Naive thymus-derived CD4-positive, alpha-beta T cell (primary cell): ENCODE measurements at places on chromosomes 5 and 9.

DNA sequence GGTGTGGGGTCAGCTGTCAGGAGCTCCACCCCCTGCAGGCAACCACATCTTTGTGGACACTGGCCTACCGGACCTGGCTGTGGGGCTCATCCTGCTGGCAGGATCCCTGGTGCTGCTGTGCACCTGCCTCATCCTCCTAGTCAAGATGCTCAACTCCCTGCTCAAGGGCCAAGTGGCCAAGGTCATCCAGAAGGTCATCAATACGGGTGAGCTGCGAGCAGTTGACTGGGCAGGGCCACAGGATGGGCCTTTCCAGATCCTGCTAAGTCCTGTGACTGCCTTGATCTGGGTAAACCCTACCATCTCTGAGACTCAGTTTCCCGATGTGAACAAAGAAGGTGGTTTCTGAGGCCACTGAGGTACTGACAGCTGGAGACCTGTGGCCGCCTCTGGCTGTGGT is 6.5 kb downstream of the PFN3 start:
- DNase-seq = no peak

- DNase-seq = no peak
Observed at GRCh38 chr5:72235725-72236124, 84.3 kb downstream of the MRPS27 start.

- DNase-seq = peak; percentile 70
Observed at GRCh38 chr5:458547-459353, 15.8 kb downstream of the EXOC3 start.

DNA sequence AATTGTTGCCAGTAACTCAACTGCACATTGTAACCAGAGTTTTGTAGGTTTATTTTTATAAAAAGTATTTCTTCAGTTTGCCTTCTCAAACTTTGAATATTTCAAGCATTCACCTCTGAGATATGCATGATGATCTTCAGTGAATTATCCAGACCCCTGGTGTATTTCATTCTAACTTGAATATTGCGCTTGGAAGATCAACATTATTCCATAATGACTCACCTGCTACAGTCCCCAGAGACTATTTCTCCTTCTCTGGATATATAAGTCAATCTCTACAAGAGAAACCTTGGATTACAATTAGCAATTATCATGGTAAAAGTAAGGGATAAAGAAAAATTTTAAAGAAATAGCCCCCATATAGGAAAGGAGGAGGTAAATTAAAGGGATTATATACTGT is 1041.0 kb downstream of the TLE1 start:
- no peak for DNase-seq

- DNase-seq = no peak
Observed at GRCh38 chr5:168089201-168089887, 202.1 kb upstream of the WWC1 start.

GRCh38 chr9:35719546-35719945 is 12.4 kb downstream of the TLN1 start:
- no peak for DNase-seq

DNA sequence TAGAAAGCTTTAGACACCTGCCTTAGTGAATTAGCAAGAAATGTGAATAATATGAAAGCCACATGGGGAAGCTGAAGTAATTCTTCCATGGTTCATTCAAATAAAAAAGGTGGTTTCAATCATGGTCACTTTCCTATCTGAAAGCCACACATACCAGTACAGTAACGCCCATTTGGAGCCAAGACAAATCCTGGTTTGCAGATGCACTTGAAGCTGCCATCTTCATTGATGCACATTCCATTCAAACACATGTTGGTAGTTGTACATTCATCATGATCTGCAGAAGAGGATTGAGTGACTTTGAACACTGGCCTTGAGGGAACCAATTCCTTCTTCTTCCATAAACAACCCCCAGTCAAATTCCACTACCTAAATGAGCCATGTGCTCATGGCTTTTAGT is 161.5 kb downstream of the FBN2 start:
- no peak for DNase-seq

DNA sequence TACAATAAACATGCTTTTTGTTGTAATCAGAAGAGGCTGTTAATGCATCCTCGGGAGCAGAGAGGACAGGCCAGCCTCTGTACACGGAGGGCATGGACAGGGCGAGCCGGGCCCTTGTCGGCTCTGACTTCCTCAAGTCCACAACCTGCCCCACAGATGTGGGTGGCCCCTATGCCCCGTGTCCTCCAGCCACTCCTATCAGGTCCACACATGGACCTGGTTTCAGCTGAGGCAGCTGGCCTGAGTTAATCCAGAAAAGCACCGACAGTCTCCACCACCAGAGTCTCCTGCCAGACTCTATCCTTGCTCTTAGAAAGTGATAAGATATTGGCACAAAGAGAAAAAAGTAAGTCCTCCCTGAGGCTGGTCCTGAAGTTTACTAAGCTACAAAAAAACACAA is 52.4 kb upstream of the PHYKPL start:
- no peak for DNase-seq

- no peak for DNase-seq
Observed at GRCh38 chr9:121318631-121319382, 50.8 kb downstream of the GSN start.

DNA sequence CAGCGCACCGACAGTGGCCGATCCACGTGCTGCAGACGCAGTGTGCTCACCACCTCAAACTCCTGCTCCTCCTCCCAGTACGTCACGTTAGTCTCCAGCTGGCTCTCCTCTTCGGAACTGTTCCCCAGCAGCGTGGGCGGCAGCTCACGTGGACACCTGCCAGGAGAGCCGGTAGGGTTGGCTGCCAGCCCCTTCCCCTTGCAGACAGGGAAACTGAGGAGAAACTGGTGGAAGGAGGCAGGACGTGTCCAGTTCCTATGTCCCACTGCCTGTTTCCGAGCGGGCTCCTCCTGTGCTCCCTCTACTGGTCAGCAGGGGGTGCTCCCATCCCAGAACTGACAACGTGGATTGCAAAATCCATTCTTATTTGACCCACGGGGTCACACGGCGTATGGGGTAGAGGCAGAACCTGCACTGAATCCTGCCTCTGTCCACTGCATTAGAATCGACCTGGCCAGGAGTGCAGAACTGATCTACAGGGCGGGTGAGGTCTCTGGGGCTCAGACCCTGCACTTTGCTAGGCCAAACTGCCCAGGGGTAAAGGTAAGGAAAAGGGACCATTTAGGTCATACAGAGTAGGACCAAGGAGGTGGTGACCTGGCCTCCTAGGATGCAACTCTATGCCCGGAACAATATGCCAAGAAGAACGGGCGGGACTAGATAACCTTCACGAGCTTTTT is 25.7 kb downstream of the PDGFRB start:
- no peak for DNase-seq

DNA sequence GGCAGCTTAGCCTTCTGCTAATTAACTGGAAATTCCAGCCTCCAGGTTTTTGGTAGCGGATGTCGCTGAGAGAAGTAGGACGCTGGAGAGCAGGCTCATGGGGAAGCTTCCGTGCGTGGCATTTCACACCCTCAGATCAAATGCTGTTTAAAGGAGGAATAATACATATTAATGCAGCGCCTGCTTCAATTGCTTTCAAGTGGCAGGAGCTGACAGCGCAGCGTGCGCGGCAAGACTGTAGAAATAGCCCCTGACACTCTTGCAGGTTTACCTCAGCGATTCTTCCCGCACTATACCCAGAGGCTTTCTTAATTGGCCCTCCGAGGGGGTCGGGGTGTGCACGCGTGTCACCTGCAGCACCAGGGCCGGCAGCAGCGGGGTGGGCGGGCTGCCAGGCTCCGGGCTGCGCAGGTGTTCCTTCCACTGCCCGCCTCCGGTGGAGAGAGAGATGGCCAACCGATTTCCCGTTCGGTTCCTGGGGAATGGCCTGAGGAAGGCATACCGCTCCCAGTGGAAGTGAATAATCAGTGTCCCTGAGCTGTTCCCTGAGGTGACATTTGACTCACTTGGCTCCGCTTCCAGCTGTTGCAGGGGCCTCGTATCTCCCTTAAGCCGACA is 427.9 kb downstream of the KCTD16 start:
- no peak for DNase-seq

GRCh38 chr9:126695701-126696400 is 82.1 kb downstream of the LMX1B start:
- no peak for DNase-seq

- DNase-seq = no peak
Observed at GRCh38 chr5:32791536-32792243, 80.6 kb downstream of the NPR3 start.

GRCh38 chr5:140242890-140243585 is 59.9 kb downstream of the PFDN1 start:
- DNase-seq = no peak

GRCh38 chr5:78573318-78573717 is 75.3 kb downstream of the LHFPL2 start:
- no peak for DNase-seq

DNA sequence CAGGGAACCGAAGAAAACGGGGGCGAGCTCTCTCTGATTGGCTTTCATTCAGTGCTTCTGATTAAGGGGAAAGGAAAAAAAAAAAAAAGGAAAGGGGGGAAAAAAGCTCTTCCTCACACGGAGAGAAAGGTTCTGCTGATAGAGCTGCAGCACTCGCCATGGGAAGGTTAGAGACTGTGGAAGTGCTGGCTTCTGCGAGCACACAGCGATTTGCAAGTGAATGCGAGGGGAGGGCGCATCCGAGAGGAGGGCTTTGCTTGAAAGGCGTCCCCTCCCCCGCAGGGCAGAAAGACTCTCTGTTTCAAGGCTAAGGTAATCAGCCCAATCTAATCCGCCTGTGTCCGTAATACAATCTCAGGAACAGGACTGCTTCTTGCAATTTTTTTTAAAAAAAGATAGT is at the start of gene CDH10:
Gene CDH10 (minus strand): TSS at position 218 of the 400 bp plus-strand sequence. CDS start 51,488 bp downstream, outside the sequence.
- no peak for DNase-seq

DNA sequence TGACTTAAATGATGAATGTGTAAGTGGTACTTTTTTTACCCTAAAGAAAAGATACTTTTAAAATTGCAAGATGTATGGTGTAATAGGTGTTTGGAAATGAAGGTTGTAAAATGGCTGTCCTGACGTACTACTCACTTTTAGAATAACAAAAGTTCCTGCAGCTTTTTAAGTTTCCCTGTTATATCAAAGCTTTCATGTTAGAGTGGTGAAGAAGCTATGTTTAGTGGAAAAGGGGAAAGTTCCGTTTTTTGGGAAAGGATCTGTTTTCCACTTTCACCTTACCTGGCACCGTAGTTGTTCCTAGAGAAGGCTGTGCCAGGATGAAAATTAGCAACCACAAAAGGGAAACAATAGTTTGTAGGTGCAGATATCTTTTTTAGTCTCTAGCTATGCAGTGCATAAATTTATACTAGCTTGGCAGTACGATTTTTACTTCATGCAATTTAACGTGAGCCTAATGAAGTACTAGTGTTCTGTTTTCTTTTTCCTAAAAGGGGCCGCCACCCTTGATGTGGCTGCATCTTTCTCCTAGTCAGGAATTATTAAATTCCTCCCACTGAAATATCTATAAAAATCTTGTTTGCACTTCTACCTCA is 1.3 kb downstream of the TNPO1 start:
- DNase-seq = no peak

DNA sequence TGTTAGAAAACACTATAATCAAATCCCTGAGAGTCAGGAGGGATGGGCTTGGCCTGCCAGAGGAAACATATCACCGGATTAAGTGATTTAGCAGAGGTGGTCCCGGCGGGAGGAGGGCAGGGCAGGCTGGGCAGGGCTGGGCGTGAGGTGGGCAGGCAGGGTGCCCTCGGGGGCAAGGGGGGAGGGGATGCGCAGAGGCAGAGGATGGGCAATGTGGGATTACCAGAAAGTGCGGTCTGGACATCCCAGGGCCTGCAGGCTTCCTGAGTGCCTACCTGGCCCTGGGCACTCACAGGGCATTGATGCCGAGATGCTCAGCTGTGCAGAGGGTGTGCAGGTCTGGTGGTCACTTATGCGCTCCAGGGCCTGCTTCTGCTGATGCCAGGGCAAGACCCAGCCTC is 115.2 kb downstream of the ADAMTS2 start:
- no peak for DNase-seq

GRCh38 chr5:14025569-14026286 is 81.2 kb upstream of the DNAH5 start:
- DNase-seq = no peak

DNA sequence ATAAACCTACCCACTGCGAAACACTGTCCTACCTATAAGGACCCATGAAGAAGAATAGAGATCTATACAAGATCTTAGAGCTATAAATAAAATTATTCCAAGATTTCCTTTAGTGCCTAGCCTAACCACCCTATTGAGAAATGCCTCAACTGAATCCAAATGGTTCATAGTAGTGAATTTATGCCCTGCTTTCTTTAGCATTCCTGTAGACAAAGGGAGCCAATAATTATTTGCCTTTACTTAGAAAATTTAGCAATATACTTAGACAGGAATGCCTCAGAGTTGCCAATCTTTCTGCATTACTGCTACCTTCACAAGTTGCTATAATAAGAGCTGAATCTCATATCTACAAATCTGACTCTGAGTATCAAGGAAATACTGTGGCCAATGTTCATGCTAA is 62.6 kb downstream of the PUM3 start:
- DNase-seq = no peak

DNA sequence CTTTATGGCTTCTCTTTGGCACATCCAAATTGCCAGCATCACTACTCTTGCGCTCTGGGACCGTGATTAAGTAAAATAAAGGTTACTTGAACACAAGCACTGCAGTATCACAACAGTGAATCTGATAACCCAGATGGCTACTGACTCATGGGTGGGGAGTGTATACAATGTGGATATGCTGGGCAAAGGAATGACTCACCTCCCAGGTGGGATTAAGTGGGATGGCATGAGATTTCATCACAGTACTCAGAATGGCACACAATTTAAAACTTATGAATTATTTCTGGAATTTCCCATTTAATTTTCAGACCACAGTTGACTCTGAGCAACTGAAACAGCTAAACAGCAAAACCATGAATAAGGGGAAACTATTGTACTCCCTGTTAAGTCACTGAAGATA is 4.3 kb downstream of the GFM2 start:
- DNase-seq = no peak

GRCh38 chr5:57539281-57539701 is 56.7 kb upstream of the ACTBL2 start:
- no peak for DNase-seq

- DNase-seq = no peak
Observed at GRCh38 chr5:91244380-91245073, 138.6 kb downstream of the ARRDC3 start.

- no peak for DNase-seq
Observed at GRCh38 chr5:11595045-11595444, 309.2 kb downstream of the CTNND2 start.

- no peak for DNase-seq
Observed at GRCh38 chr5:55364537-55365055, 56.8 kb downstream of the MTREX start.

DNA sequence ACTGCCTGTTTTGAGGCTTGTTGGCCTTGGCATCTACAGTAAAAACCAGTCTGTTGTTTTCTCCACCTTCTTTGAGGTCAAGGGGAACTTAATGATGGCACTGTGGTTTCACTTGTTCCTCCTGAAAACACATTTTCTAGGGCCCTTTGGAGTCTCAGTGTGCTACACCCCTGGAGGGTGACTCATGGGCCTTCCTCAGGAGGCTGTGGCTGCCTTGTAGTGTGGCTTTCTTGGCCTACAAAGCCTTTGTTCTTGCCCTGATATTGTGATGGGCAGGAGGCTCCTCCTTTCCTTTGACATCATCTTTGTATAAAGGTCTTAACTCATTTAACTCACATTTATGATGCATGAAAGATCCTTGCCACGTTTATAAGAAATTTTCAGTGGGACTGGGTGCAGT is 56.3 kb upstream of the GPBP1 start:
- peak; percentile 32 for DNase-seq
